ENCODE measurements at places on chromosomes 7 and 10.

DNA sequence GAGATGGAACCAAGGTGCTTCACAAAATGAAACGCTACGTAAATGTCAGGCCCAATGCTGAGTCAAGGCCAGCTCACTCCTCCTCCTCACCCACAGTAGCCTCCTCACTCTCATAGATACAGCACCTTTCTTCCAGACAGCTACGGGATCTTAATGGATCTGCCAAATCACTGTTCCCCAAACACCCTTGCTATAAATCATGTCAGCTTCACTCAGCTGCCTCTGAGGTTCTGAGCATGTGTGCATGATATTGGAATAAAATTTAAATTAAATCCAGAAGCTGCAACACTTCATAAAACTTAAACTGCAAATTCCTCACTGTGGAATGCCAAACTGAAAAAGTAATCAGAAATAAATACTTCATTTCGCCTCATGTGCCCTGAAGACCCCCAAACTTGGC is 14.7 kb upstream of the CPXM2 start:
- DNase-seq: no peak

DNA sequence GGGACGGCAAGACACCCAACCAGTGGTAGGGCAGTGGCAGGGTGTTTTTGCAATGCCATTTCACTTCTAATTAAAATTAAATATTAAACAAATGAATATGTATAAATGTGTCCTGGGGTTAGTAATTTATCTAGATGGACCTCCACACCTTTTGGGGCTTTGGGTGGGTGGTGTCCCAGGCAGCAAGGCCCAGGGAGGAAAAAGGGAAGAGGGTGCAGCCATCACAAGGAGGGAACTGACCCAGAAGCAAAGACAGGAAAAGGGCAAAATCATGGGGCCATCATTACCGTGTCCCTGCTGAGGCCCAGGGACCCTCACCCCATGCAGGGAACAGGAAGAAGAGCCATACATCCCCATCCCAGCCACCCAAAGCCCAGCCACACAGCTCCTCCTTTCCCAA is 204.6 kb downstream of the GRID1 start:
- DNase-seq: no peak

DNA sequence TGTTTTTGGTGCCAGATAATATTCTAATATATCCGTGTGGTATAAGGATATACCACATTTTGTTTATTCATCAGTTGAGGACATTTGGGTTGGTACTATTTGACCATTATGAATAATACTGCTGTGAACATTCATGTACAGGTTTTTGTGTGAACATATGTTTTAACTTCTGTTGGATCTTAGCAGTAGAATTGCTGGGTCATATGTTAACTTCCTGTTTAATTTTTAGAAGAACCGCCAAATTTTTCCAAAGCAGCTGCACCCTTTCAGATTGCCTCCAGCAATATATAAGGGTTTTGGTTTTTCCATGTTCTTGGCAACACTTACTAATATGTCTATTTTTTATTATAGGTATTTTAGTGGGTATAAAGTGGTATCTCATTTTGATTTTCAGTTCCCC is 22.8 kb downstream of the VPS26A start:
- DNase-seq: no peak

- peak; percentile 13 for DNase-seq
These were observed 69.1 kb downstream of the ZMIZ1 start for GRCh38 chr10:79137826-79138225.

GRCh38 chr7:151459726-151460473 is 20.0 kb upstream of the CRYGN start:
- DNase-seq: no peak

GRCh38 chr10:108523016-108523800 is 1358.7 kb upstream of the SORCS1 start:
- DNase-seq: no peak

- DNase-seq: no peak
These were observed 60.0 kb downstream of the EVX1 start for GRCh38 chr7:27302590-27302989.

DNA sequence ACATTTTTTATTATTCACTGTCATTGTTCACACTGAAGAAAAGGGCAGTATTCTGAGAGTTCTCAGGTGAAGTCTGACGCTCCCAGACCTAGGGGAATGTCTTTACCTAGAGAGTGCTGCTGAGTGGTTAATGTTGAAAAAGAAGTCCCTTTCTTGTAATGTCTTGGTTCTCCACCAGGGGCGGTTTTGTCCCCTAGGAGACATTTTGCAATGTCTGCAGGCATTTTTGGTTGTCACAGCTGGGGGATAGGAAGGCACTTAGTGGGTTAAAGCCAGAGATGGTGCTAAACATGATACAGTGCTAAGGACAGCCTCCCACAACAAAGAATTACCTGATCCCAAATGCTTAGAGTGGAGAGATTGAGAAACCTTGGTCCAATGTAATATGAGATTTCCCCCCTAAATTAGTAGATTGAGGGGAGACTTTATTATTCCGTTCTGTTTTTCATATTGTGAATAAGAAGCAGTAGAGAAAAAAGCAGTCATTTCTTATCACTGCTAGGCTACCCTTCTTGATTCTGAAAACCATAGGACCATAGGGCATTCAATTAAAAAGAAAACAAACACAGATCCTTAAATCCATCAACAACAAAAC is 13.1 kb downstream of the UMAD1 start:
- no peak for DNase-seq

- no peak for DNase-seq
These were observed 19.4 kb upstream of the MINDY3 start for GRCh38 chr10:15879663-15880062.

- DNase-seq: no peak
These were observed 55.5 kb upstream of the CABCOCO1 start for GRCh38 chr10:61606959-61607907.

GRCh38 chr7:138669364-138669763 is 31.8 kb downstream of the SVOPL start:
- no peak for DNase-seq
